ENCODE measurements at places on chromosomes 5 and 9.

- DNase-seq = no peak
Measured at GRCh38 chr5:139592289-139592688, 31.1 kb downstream of the UBE2D2 start.

GRCh38 chr9:5563886-5564285 is 53.6 kb downstream of the PDCD1LG2 start:
- DNase-seq = peak; percentile 50

DNA sequence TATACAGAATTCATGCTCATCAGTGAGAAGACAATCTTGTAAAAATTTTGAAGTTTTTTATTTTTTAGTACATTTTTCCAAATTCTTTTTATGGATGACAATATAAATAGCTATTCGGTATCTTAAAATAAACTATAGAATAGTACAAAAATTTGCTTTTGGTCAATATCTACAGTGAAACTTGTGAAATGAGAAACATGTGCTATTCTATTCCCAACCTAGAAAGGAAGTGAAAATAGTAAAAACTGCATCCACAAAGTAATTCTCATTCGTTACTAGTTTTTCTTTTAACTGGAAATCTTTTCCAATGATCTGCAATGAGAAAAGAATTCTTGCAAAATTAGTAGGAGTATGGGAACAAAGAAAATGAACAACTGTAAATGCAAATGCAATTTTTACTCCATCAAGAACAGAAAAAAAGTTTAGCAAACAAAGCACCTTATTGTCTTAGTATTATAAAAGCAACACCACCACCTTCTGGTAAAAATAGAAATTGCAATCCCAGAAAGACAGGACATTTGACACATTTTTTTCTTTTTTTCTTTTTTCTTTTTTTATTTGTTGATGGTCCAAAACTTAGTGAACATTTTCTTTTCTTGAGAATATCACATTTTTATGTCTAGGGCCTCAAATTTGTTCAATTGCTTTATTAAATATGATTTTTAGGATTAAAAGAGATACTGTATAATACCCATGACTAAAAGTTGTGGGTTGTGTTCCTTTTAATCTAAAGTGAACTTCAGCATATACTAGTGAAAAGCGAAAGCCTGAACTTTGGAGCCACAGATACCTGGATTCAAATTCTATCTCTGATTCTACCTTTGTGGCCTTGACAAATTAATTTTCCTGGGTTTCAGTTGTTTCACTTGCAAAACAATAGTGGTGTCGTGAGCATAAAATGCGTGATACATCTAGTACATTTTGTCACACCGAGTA is 72.3 kb downstream of the SLCO4C1 start:
- DNase-seq = no peak

- DNase-seq = peak; percentile 37
Measured at GRCh38 chr9:95507464-95508241, 9.1 kb downstream of the PTCH1 start.

- DNase-seq = no peak
Measured at GRCh38 chr5:113546703-113547183, 33.2 kb downstream of the YTHDC2 start.

GRCh38 chr9:96852676-96853075 is 1.6 kb downstream of the ZNF782 start:
- no peak for DNase-seq

- DNase-seq = no peak
Measured at GRCh38 chr5:137466889-137467288, 32.2 kb downstream of the SPOCK1 start.

DNA sequence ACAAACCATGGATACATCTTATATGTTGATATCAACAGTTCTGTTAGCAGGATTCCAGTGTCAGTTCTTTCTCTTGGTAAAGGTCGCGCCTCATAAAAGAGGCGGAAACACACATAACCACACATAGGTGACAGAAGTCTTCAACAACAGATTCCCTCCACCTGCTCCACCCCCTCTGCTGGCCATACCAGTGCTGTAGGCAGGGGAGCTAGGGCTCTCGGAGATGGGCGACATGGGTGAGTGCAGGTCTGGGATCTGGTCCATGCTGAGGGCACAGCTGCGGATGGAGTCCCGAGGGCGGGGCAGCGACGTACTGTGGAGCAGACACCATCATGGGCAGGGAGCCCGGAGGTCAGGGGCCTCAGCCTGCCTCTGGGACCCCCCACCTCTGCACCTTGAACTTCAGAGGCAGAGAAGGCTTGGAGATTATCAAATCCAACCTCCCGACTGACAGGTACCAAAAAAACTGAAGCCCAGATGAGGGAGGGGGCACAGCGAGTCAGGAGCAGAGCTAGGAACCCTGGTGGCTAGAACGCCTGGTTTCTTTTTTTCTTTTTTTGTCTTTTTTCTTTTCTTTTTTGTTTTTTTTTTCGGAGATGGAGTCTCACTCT is 12.0 kb upstream of the TOR2A start:
- DNase-seq = no peak

DNA sequence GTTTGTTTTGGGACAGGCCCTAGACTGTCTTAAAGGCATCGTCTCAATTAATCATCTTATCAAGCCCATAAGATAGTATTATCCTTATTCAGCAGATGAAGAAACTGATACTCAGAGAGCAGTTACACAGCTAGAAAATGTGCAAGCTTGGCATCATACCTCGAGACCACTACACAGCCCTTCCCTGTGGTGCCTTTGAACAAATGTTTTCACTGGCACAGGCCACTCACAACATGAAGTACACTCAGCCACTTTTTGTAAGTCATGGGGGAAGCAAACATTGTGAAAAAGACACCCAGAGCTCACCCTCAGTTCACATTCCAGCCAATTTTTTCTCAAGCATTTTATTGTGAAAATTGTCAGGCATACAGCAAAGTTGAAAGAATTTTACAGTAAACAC is 122.5 kb downstream of the WDR41 start:
- no peak for DNase-seq

DNA sequence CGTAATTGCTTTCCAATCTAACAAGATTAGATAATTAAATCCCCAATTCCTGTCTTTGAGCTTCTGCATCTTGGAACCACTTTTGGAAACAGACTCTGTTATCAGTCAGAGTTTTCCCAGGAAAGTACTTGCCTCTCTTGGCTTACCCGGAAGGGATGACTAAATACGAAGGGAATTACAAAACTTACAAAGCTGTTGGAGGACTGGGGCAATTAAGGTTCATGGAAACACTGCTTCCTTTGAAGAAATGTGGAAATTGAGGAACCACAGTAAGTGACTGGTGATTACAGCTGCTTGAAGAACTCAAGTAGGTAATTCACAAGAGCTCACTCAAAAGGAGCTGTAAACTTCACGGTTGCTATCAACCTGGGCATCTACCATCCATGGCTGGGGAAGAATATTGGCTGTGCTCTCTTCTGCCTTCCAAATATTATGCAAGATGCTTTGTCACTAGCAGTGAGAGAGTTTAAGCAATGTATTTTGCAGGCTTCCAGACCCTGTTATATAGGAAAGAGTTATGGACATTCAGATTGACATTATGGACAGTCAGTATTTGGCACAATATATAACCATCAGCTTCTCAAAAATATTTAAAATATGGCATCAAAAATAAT is 104.6 kb upstream of the MAN2A1 start:
- DNase-seq = no peak

GRCh38 chr9:132235894-132236661 is 74.2 kb downstream of the NTNG2 start:
- DNase-seq = peak; percentile 15

DNA sequence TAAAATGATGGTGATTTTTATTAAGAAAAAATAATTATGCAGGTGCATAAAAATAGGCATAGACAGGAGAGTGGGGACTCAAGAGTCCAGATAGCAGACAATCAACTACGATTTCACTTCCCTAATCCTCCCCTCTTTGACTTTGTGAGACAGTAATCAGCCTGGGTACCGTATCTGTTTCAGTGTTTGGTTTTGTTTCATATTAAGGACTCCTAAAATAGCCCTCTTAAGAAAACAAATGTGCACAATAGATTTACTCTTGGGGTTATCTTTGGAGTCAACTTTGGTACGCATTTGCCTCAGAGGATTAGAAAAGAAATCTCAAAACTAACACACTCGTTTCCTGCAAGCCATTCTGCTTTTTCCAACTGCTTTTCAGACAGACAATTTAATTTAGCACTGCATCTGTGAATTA is 96.3 kb downstream of the ZNF608 start:
- DNase-seq = no peak

DNA sequence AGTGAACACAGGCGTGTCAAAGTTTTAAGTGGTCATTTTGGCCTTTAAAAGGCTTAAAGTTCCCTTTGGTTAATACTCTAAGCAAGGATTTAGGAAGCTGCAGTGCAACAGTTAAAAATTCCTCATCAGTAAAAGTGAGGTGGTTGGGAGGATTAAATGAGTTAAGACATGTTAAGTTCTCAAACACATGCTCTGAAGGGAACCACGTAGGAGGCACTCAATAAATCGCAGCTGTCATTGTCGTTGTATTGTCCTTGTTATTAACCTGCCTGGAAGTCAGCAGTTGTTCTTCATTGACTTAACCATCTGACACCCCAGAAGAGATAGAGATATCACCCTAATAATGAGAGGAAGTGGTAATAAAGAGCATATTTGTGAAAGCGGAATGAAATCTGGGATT is 247.5 kb downstream of the MARCHF11 start:
- no peak for DNase-seq

- DNase-seq = no peak
Measured at GRCh38 chr5:108801301-108801700, 53.6 kb downstream of the FER start.

DNA sequence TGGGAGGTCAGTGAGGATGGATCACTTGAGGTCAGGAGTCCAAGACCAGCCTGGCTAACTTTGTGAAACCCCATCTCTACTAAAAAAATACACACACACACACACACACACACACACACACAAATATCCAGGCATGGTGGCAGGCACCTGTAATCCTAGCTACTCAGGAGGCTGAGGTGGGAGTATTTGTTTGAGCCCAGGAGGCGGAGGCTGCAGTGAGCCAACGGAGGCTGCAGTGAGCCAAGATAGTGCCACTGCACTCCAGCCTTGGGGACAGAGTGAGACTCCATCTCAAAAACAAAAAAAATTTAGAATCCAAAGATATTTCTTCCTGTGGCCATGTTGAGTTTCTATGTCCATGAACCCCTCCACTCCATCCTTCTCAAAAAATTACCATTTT is 21.5 kb upstream of the CDC23 start:
- no peak for DNase-seq

GRCh38 chr5:166562246-166562645 is 1729.2 kb upstream of the WWC1 start:
- no peak for DNase-seq

GRCh38 chr5:60779466-60779865 is 64.6 kb downstream of the ELOVL7 start:
- no peak for DNase-seq

DNA sequence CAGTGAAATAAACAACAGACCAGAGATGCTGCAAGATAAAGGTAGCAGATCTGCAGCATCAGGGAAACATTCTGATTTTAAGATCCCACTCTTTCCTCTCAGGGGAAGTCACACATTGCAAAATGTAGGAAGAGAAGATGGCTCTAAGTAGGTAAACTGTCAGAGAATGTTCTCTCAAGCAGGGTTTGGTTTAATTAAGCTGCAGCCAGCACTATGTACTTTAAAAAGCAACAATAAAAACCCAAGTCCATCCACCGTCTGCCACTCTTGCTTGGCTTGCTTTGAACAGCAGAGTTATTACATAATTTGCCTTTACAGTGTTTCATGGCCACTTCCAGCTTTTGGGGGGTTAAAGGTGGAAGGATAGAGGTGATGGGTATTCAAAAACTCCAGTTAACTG is 343.2 kb upstream of the DAP start:
- no peak for DNase-seq

DNA sequence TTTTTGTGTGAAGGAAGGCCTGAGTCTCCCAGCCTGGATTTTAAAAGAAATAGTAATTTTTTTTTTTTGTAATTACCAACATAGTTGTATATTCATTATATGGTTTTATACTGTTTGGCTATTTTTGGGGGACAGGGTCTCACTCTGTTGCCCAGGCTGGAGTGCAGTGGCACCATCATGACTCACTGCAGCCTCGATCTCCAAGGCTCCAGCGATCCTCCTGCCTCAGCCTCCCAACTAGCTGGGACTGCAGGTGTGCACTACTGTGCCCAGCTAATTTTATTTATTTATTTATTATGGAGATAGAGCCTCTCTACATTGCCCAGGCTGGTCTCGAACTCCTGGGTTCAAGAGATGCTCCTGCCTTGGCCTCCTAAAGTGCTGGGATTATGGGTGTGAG is 5.1 kb downstream of the LRRC8A start:
- no peak for DNase-seq

- DNase-seq = no peak
Measured at GRCh38 chr5:56479696-56480077, 246.6 kb upstream of the ANKRD55 start.

GRCh38 chr9:92941861-92942260 is 5.5 kb upstream of the FGD3 start:
- no peak for DNase-seq

DNA sequence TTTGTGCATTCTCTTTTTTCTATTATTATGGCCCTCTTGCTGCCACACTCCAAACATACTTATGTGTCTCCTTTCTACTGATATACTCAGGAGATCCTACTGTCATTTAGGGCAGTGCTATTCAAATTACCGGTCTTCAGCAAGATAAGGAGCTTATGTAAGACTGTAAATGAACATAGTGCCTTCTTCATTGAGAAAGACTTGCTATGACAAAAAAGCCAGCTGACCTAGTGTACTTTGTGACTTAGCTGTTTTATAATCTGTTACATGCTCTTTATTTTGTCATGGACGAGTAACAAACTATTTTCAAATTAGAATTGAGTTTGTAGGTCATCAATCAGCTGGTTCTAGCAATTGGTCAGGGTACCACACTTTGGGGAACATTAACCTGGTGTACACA is 32.8 kb downstream of the RANBP17 start:
- no peak for DNase-seq

DNA sequence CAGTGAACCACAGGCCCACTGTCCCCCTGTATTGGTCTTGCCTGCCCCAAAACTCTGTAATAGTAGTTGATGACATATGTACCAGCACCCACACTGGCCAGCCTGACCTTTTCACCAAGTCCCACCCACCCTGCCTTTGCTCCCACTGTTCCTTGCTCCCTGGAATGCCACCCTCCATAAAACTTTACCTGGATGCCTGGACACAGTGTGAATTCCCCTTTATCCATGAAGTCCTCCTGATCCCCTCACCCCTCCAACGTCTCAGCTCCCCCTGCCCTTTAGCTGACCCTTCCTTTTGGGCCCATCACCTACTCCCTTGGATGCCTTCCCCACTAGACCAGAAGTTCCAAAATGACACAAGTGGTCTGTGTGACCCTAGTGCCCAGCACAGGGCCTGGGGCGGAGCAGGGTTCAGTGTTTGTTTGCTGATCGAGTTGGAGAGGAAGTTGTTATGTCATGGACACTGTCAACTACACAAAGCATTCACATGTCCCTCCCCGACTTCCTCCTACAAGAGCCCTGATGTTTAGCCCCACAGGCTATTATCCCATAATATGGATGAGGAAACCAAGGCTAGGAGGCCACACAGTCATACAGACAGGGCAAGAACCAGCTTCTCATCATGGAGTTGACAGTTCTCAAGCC is 16.1 kb downstream of the AMBP start:
- DNase-seq = no peak

- no peak for DNase-seq
Measured at GRCh38 chr5:176670449-176670848, 23.2 kb downstream of the TSPAN17 start.

Measured in RCC 7860 (cell line).